ENCODE measurements at places on chromosomes 2 and 18. TPM values are rescaled to one million over a fixed set of nuclear protein-coding genes. Genes with fewer than 3 reads are reported as not detected.

- no peak for ATAC-seq
Observed at GRCh38 chr2:36613801-36614200, 15.8 kb upstream of the FEZ2 start.

- ATAC-seq, result no peak
Observed at GRCh38 chr2:16525265-16525887, 140.3 kb downstream of the CYRIA start.

- ATAC-seq, result peak; percentile 51
Observed at GRCh38 chr2:64586883-64587481, 62.9 kb downstream of the AFTPH start.

The ACADL gene
- total RNA-seq, result 5.9 TPM

DNA sequence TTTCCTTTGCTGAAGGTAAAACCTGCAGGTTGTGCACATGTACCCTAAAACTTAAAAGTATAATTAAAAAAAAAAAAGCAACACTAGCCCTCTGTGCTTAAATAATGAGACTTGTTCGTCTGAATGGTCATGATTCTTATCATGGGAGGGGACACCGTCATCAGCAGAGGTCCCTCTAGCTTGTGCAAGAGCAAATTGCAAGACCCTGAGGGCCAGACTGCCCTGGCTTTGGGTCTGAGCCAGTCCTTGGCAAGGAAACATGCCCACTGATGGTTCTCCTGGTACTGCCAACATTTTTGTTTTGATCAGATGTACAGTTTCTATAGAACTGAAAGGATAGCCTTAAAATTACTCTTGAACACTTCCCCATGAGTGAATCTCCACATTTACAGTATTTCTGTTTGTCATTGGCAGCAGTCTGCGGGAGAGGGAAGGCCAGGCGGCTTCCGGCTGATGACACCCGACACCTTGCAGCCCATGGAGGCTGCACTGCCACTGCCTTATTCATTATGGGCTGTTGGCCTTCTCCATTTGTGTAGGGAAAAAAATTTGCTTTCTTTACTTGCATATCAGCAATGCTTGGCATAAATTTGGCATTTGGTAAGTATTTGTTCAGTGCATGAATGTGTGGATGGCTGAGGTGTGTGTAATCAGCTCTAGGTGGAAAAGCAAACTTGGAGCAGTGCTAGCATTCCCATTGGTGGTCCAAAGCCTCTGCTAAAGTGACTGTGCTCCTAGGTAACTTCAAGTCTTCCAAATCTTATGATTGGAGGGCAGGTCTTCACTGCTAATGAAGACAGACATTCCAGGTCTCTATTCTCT, 161.6 kb upstream of the ALKAL2 start:
- no peak for ATAC-seq

- ATAC-seq, result no peak
Observed at GRCh38 chr2:165313509-165313908, 74.3 kb downstream of the SCN2A start.

The SAG gene
- total RNA-seq, result 1.5 TPM

The STPG4 gene
- not detected for total RNA-seq

DNA sequence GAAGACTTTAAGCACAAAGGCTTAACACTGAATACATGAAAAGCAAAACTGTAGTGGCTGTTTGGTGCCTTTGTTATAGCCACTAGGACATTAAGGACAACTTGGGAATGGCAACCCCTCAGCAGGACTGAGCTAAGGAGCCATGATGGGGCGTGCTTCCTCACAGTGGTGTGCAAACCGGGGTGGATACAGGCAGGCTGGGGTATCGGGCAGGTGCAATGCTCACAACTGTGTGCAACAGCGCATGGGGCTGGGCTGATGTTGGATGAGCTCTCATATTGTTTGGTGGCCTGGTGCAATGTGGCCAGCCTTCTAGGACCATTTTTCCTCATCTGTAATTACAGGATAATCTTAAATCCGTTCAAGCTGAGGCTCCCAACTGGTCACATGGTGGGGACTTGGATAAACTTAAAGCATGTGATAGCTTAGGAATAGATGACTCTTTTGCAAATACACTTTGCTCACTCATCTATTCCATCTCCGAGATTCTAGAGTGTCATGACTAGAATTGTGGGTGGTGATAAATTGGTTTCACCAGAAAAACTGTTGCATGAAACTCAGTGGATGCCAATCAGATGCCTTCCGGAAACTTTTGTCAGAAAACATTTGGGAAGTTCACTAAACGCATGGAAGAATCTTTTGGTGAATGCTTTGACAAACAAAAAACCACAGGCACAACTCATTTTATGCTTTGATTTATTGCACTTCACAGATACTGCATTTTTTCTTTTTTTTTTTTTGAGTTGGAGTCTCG, 116.5 kb downstream of the PXDN start:
- no peak for ATAC-seq

DNA sequence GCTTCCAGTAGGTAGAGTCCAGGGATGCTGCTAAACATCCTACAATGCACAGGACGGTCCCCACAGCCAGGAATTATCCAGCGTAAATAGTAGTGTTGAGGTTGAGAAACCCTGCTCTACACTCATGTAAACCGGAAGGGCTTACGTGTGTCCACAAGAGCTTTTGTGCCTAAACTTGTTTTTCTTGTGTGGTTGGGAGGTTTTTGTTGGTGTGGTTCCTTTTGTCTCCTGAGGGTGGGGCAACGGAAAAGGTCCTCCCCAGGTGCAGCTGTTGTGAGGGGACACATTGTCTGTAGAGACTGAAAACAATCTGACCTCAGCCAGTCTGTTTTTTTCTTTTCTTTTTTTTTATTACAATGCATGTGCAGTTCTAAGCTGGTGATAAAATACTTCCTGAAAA, 72.7 kb upstream of the MGAT5 start:
- ATAC-seq, result no peak

- ATAC-seq, result peak; percentile 64
Observed at GRCh38 chr18:77131652-77132368, 773 bp downstream of the MBP start.

The FBXO36 gene
- 3.5 TPM for total RNA-seq

DNA sequence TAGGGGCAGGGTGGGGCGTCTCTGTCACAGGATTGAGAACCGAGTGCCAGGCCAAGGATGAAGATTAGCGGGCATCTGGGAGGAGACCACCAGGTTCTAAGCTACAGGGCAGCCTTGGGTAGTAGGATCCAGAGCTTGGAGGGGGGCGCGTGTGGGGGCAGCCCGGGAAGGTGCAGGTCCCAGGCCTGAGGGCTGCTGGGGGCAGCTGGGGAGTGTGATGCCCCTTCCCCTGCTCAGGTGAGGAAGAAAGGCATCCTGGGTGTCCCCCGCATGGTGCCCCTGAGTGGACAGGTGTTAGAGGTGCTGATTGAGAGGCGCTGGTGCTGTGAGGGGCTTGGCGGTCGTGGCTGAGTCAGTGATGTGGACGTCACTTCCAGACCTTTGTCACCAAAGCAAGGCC, 33.9 kb upstream of the MBP start:
- no peak for ATAC-seq

The ASIC4 gene
- total RNA-seq, result not detected

The REG3G gene
- total RNA-seq, result not detected

DNA sequence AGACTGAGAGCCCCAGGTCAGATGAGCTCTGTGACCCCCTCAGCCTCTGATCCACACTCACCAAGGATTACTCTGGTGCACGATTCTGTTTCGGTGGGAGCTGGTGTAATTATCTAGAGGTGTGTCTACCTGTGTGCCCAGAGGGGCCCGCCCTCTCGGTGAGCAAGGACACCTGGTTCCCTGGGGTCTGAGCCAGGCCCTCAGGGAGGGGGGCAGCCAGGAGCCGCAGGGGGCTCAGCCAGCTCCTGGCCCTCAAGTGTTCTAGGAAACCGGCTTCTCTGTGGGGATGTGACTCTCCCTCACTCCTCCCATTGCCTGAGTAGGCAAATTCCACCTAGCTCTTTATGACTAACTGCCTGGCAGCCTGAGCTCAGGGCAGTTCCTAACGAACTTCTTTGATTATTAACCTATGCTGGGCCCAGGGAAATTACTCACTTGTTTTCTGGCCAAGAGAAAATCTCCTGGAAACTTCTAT, 17.4 kb downstream of the AGAP1 start:
- peak; percentile 53 for ATAC-seq

DNA sequence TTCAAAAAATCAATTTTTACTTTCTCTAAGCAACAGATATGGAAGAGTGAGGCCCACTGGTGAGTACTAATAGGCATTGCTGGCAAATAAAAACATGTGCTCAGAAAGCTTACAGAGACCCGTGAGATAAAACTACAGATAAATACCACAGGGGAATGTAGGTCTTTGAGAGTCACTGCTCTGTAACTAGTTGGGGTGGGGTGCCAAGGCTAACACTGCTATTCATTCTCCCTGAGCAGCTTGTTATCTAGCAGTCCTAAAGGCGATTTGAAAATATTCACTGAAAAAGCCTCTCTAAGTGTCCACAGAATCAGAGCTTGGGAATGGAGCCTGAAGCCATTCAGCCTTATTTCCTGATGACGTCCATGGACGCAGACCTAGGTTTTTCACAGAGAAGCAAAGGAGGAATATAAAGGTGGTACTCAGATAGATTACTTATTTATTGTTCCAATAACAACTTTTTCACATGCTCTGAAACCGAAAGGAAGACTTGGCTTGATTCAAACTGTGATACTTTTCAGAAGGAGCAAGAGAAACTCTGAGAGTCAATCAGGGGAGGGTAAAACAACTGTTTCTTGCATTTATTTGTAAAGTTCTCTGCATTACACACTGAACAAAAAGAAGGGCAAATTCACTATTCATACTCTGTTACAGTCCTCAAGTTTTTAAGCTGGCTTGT, 188.4 kb downstream of the PPP1R1C start:
- no peak for ATAC-seq

GRCh38 chr2:205713086-205713485, 30.8 kb downstream of the NRP2 start:
- no peak for ATAC-seq

The SPP2 gene
- total RNA-seq, result not detected

GRCh38 chr18:69727912-69728572, 219.6 kb downstream of the CD226 start:
- no peak for ATAC-seq

The NIF3L1 gene
- 14.3 TPM for total RNA-seq

- ATAC-seq, result no peak
Observed at GRCh38 chr2:6791682-6792081, 74.0 kb downstream of the CMPK2 start.

DNA sequence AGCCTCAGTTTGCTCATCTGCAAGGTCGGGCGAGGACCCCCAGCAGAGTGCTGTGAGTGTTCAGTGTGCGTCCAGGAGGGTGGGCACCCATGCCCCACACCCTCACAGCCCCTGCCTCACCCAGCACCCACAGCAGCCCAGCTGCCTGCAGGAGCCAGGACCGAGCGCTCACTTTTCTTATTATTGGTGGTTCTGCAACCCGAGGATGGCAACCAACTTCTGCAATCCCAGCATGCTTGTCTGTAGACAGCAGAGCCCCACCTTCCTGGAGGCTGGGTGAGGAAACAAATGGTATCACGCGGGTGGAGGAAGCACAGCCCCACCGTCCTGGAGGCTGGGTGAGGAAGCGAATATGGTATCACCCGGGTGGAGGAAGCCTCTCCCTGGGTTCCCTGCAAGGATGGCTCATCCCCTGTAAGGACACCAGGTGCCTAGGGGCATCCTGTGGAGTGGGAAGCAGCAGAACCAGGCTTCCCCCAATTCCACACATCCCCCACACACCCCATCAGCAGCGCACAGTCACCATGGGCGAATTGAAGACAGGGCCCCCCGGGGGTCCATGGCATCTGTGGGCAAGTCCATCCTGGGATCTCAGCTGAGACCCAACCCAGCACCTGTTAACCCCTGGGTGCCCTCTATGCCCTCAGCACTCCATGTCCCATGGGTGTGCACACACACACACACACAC, 220.5 kb upstream of the RAB6C start:
- ATAC-seq, result peak; percentile 56

DNA sequence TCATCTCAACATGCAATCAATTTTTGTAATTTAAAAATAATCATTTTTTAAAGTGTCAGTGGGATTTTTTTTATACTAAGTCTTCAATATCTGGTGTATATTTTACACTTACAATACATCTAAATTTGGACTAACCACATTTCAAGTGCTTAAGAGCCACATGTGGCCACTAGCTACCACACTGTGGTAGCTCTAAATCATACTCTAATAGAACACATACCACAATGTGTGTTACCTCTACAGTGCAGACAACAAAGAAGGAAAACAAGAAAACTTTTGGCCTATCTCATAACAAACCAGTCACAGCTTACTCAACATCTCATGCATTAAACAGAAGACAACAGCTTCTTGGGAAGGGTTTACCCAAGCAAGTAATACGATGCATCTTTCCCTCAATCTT, 24.5 kb downstream of the PIAS2 start:
- no peak for ATAC-seq

GRCh38 chr2:39545957-39546356, 108.9 kb upstream of the MAP4K3 start:
- no peak for ATAC-seq

The PIK3C3 gene
- total RNA-seq, result 34.2 TPM

DNA sequence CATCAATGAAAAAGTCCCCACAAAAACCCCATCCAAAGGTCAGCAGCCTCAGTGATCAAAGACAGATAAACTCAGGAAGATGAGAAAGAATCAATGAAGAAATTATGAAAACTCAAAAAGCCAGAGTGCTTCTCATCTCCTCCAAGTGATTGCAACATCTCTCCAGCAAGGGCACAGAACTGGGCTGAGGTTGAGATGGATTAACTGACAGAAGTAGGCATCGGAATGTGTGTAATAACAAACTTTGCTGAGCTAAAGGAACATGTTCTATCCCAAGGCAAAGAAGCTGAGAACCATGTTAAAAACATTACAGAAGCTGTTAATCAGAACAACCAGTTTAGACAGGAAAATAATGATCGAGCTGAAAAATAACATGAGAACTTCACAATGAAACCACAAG, 442.8 kb upstream of the SYT4 start:
- ATAC-seq, result no peak

The MOGAT1 gene
- not detected for total RNA-seq

The ST6GAL2 gene
- 2.4 TPM for total RNA-seq

DNA sequence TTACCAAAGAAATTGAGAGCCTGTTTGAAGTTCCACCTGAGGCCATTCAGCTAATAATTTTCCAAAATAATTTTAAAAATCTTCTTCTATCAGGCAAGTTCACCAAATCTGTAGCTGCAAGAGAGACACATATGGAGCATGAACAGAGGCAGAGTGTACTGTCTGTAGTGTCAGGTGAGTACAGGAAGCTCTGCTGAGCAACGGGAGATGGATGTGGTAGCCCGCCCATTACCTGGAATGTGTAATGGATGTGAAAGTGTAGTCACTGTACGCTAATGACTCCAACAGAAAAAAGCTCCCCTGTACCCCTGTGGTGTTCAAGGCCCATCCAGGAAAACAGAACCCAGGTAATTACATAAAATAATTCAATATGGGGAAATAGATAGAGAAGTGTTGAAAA, 311.5 kb downstream of the LRRTM4 start:
- ATAC-seq, result no peak

GRCh38 chr2:42086500-42086953, 38.7 kb downstream of the PKDCC start:
- ATAC-seq, result peak; percentile 34

GRCh38 chr18:50427896-50428295, 53.0 kb downstream of the SKA1 start:
- no peak for ATAC-seq

GRCh38 chr18:13810950-13811485, 12.9 kb upstream of the MC5R start:
- ATAC-seq, result no peak

Measured in gastroesophageal sphincter (tissue), 4 donors.